Hypothalamus (tissue), 51 donors: ENCODE measurements at places on chromosomes 4 and X.

- DNase-seq = no peak
Observed at GRCh38 chr4:188016754-188017153, 21.2 kb downstream of the ZFP42 start.

DNA sequence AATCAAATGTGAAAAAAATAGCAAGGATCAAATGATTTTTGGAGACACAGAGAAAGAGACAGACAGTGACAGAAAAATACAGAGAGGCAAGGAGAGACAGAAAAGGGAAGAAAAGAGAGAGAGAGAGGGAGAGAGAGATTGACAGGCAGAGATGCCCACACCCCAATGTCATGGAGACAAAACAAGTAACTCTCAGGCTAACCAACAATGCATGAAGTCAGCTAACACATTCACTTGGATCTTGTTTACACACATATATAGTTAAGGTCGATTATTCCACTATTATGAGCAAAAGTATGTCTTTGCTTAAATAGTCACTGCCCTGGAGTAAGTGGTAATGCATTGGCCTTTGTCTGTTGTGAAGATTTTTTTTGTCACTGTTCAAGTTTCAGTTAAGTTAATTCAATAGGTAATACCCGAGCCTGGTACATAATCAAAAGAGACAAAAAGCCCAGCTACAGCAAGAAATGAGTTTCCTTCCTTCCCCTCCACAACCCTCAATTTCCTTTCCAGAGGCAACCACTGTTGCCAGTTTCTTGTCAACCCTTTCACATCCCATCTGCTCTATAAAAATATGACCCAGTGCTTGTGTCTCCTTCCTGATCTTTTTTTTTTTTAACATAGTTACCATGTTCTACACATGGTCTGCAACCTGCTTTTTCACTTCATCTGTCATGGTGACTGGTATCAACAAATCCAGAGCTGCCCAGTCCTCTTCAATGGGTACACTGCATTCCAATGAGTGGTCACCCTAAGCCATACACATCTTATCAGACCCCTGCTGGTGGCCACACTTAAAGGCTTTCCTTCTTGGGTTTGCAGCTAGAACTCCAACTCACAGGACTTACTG lies 52.1 kb downstream of the PROM1 start:
- DNase-seq = no peak

DNA sequence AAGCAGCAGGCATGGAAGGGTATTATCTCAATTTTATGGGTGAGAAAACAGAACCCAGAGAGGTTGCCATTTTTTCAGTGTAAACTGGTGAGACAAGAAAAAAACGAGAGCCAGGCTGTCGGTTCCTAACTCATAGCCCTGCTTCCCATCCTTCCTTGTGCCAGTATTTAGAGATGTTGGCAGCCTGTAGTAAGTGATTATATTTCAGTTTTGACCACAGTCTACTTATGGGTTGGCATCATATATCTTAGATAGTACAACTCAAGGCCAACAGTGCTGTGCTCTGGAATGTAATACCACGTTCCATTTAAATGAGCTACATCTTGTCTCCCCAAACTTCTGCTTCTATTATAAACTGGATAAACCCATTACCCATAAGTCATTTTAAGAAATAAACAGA lies 40.8 kb downstream of the XK start:
- DNase-seq = no peak

GRCh38 chrX:23783589-23784469 lies 856 bp downstream of the SAT1 start:
- DNase-seq = no peak

- DNase-seq = peak; percentile 4
Observed at GRCh38 chrX:37685381-37686359, at the start of gene XK. Gene XK, plus strand, starts transcription at chrX:37685791. Its CDS starts 171 bp downstream, at chrX:37685962.

- no peak for DNase-seq
Observed at GRCh38 chr4:25098964-25099891, 61.0 kb downstream of the SEPSECS start.

GRCh38 chr4:156662921-156663320 lies 308.7 kb downstream of the PDGFC start:
- DNase-seq = no peak

DNA sequence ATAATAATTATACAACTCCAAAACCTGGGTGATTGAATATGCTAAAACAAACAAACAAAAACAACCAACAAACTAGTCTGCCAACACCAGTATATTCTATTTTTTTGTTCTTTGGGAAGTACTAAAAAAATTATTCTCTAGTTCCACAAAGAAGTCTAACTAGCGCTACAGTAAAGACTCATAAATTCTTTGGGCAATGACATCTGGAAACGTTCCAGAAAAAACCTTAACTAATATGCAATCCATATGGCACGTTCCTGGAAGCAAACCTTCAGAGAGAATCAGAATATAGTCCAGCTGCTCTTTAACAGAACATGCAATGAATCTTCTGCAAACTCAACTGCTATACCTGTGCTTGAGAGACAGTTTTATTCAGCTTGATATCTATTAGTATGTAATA lies 500.1 kb downstream of the TRAM1L1 start:
- no peak for DNase-seq

GRCh38 chr4:53991821-53992220 lies 72.6 kb downstream of the CHIC2 start:
- DNase-seq = no peak

DNA sequence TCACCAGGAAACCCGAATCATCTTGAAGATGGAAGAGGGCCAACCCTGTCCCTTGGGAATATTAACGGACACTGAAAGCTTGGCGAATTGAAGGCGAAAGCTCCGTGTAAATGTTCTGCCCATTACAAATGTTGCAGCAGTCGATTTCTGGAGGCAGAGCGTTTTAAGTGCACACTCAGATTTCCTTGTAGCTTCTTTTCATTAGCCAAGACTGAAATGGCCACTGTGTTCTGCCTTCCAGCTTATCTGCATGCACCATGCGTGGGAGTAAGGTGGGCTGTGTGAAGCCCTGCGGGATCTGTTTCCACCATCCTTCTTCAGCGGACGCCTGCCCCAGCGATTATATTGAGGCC lies 1.3 kb downstream of the SMIM20 start:
- no peak for DNase-seq

GRCh38 chrX:31168551-31168950 lies 96.7 kb upstream of the FTHL17 start:
- DNase-seq = no peak

- DNase-seq = peak; percentile 9
Observed at GRCh38 chrX:8306291-8306925, 135.3 kb upstream of the VCX2 start.

DNA sequence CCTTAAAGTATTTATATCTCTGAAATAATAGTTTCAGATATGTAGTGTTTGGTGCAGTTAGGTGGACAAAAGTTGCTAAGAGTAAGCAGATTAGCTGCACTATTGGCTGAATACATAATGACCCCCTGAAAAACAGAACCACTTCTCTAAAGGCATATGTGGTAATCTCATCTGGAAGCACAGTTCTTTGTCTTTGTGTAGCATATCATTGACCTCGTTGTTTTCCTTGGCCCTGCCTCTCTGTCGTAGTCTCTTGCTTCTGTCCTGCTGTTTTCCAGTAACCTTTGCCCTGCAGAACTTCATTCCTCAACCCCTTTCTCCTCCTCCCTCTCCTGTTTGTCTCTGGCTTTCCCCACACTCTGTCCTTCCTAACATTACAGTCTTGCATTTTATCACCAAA lies 41.4 kb downstream of the JADE3 start:
- no peak for DNase-seq
